ENCODE measurements at places on chromosomes 1 and 21.

DNA sequence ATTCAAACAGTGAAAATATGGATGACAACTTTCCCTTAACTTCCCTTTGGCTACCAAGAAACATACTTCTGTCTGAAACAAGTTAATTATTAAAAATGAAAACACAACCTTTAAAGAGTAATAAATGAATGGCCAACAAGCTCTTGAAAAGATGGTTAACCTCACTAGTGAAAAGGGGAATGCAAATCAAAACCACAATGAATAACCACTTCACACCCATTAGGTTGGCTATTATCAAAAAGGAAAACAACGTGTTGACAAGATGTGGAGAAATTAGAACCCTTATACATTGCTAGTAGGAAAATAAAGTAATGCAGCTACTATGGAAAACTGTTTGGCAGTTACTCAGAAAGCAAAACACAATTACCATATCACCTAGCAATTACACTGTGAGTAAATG, 14.1 kb downstream of the COP1 start:
- no peak for DNase-seq

- no peak for DNase-seq
Observed at GRCh38 chr1:114000406-114000805, 21.1 kb downstream of the OLFML3 start.

DNA sequence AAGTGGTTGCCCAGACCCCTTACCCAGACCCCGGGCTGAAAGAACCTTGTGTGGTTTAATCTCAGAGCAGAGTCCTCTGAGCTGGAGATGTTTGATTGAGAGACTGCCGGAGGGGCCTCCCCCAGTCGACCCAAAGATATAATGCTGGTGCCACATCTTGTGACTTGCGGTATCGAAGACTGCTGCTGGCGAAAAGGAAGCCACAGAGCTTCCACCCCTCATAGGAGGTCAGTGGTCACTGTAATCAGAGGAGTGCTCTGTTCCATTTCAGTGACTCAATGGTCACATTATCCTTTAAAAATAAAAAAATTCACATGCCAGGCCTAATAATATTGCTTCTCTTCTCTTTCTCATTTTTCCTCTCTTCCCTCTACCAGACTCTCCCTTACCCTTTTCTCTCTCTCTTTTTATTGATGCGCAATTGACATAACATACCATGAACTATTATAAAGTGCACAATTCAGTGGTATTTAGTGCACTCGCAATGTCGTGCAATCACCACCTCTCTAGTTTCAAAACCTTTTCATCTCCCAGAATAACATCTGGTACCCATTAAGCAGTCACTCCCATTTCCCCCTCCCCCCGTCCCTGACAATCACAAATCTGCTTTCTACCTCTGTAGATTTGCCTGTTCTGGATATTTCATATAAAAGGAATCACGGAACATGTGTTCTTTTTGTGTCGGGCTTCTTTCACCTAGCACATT, 52.6 kb upstream of the LYST start:
- DNase-seq = no peak

DNA sequence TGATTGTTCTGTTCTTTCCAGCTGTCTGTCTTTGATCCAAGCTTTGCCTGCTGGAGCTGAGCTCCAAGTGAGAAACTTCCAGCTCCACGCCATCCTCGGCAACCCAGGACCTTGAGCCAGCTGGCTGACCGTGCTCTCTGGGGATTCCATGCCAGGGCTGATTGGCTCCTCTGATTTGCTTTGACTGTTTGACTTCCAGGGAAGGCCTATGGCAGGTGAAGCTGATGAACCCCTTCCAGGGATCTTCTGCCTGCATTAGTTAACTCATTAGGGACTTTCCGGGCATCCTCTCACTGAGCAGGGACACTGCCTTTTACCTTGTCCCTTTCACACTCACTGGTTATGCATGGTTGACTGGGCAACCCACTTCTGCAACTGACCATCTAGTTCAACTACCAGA, 406.1 kb downstream of the RPS6KC1 start:
- no peak for DNase-seq

- DNase-seq = no peak
Observed at GRCh38 chr1:175674186-175674585, 69.2 kb downstream of the TNR start.

DNA sequence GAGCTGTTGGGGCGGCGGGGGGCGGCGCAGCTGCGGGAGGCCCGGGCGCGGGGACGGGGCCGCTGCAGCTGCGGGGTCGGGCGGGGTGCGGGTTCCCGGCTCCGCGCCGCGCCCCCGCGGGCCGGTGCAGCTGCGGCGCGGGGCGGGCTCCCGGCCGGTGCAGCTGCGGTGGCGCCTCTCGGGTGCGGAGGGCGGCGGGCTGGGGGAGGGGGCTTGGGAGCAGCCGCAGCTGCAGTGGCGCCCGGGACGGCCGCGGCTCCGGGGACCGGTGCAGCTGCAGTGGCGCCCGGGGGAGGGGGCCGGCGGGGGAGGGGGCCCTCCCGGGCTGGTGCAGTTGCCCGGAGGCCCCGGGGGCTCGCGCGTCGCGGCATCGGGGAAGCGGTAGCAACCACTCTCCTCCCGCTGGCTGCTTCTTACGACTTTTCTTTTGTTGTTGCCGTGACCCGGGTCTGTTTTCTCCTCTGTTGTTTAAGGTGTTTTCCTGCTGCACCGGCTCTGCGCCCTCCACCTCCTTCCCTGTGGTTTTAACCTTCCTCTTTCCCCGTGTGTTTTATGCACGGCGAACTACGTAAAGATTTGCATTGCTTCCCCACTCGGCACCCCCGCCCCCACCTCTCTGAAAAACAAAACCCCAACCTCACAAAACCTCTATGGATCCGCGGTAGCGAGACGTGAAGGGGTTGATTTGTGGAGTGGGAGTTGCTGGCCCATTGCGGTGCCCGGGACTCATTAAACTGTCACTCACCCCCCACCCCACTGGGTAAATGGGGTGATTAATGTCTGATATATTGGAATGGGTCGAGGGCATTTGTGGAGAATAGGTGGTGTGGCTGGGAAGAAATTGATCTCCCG, 1.7 kb upstream of the ZBTB18 start:
- DNase-seq = no peak

DNA sequence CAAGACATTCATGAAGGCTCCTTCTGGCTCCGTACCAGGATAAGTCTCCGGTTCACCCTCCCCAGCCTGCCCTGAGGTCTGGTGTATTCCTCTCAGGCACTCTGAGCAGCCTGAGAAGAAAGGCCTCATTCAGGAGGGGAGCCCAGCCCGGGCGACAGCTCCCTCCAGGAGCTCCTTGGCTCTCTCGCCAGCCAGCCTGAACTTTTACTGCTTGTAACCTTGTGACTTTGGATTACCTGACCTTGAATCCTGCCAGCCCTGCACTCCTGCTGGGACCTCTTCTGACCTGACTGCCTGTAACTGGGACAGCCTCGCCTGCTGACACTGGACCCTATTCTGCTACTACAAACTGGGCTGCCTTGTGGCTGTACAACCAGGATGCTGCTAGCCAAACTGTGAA, 65.8 kb downstream of the CD34 start:
- DNase-seq = no peak
